ENCODE measurements at places on chromosomes 3 and 15. TPM values are rescaled to one million over a fixed set of nuclear protein-coding genes. Genes with fewer than 3 reads are reported as not detected.

- DNase-seq: no peak
Measured at GRCh38 chr15:55627730-55628368, 39.7 kb upstream of the PYGO1 start.

DNA sequence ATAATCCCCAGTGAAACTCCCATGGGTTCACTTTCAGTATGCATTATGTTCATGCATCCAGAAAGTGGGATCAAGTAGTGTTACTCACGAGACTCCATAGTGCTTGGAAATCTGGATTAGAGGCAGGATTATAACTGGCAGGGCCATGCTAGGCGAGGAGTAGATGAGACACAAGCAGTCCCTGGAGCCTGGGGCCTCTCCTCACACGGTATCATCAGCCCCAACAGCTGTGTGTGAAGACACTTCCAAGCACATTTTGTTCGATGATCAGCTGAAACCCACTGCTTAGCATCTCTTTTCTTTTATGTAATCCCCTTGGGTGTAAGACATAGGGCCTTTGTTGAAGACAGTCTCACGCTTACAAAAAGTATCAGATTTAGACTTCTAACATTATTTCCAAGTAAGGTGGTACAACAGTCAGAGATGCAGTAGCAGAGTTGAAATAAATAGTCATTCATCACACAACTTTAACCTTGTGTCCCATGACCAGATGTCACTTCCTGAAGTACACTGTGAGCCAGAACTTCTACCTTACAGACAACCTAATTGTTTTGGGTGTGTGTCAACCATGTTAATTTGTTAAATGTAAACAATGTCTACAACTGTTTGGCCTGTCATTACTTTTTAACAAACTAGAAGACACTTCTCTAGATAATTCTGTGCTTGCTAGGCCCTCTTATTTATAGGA lies 116.9 kb downstream of the GADL1 start:
- no peak for DNase-seq

DNA sequence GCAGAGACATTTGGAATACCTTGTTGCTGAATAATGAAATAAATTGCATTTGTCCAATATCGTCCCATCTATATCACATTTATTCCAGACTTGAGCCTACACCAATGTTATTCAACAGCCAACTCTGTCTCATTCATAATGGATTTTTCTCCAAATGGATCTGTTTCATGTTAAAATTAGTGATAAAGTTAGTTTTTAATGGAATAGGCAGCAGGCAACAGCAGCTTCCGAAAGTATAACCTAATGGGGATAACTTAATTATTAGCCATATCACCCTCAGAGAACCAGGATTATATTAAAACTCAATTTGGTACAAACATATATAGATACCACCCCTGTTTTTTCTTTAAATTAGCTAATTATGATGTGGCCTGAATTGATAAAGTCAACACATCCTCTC lies 86.5 kb upstream of the ICE2 start:
- no peak for DNase-seq

DNA sequence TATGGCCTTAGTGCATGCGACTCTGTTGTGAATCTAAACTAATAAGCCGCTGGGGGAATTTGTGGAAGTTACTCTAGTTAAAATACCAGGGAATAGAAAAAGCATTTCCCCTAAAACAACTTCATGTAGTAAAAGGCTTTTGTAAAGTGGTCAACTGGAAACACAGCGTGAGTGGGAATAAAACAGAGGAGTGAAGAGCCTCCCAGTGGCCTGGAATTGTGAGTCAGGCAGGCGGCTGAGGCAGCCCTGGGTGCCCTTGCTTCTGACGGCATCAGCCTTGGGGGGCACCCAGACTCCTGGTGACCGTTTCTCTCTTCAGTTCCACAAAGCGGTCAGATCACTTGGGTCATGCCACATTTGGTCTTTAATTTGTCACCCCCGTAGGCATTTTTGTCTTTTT lies 108.4 kb downstream of the GHSR start:
- DNase-seq: no peak

TMEM89 gene
- not detected for total RNA-seq

- DNase-seq: no peak
Measured at GRCh38 chr3:44359146-44359751, 20.7 kb downstream of the TCAIM start.

DNA sequence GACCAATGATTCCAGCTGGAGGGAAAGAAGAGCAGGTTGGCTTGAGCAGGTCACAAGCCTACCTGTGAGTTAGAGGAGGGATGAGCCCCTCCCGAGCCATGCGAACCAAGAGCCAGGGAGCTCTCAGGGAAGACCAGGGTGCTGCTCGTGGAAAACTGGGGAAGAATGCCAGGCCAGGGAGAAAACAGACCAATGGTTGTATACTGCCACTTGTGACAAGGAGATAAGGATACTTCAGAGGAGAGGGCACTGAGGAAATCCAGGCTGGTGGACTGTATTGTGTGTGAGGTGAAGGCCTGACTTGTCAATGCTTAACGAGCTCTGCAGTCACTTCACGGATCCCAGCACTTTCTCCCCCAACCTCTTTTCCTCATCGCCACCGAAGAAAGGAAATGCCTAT lies 177.7 kb downstream of the SSR3 start:
- DNase-seq: no peak

GRCh38 chr3:133954717-133955360 lies 59.2 kb upstream of the RAB6B start:
- DNase-seq: no peak

AADACL2 gene
- total RNA-seq: not detected

CACNA2D2 gene
- 1.2 TPM for total RNA-seq

ARL6 gene
- 4.8 TPM for total RNA-seq
